ENCODE measurements at places on chromosomes 5 and 9. TPM values are rescaled to one million over a fixed set of nuclear protein-coding genes. Genes with fewer than 3 reads are reported as not detected.

GRCh38 chr5:3102531-3102930 lies 351.1 kb upstream of the IRX2 start:
- DNase-seq = no peak

DNA sequence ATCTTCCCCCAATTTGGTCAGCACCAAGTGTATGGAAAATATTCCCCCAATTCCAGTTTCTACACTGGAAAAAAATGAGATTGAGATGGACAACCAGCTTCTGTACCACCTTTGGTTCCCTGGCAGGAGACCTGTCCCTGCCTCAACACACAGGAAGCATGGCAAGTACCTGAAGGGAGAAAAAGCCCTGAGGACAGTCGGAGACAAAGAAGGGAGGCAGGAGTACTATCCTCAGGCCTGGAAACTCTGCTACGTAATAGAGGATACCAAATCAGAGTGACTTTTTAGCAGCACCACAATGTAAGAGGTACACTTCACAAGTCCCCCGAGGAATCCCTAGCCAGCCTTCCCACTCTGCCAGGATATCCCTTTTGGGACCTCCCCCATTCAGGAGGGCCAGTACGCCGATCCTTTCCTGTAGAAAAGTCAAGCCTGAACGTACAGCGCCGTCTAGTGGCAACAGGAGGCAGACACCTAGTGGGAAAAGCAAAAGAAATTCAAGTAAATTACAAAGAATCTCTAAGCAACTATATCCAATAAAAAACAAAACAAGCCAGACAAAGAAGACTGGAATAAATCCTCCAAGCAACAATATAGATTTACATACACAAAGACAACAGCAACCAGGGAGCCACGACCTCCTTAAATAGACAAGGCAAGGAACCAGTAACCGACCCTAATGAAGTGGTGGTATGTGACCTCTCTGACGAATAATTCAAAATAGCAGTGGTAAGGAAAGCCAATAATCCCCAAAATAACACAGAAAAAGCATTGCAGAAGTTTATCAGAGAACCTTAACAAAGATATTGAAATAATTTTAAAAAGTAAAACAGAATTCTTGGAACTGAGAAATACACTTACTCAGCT lies 63.3 kb upstream of the SLCO6A1 start:
- DNase-seq = peak; percentile 16

GRCh38 chr5:176824604-176825003 lies 14.2 kb downstream of the UNC5A start:
- DNase-seq = no peak

- no peak for DNase-seq
Measured at GRCh38 chr5:61304590-61305381, 27.3 kb upstream of the ZSWIM6 start.

- no peak for DNase-seq
Measured at GRCh38 chr5:56359809-56360685, 126.9 kb upstream of the ANKRD55 start.

- DNase-seq = no peak
Measured at GRCh38 chr5:102762095-102762534, 7.0 kb downstream of the PAM start.

The SNCAIP gene
- total RNA-seq = not detected

GRCh38 chr5:135435467-135436330 lies 11.4 kb downstream of the DCANP1 start:
- no peak for DNase-seq

GRCh38 chr9:71685394-71685793 lies 82.9 kb downstream of the CEMIP2 start:
- no peak for DNase-seq

- no peak for DNase-seq
Measured at GRCh38 chr5:144972317-144972716, 801.6 kb downstream of the KCTD16 start.

The FYB1 gene
- not detected for total RNA-seq

DNA sequence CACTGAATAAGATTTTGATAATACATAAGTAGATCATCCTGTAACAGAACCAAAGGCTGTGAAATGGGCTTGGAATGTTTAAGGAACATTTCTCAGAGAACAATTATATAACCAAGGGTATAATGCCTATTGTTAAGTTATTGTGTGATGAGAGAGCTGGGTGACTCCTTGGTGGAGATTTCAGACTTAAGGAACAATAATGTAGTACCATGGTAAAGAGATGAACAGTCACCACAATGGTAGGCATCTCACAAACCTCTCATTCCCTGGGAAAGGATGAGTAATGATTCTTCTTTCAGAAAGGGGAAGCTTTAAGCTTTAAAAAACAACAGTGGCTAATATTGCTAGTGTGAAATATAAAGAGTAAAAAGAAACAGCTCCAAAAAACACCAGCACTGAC lies 147.4 kb downstream of the TRIM36 start:
- no peak for DNase-seq

The CCDC183 gene
- total RNA-seq = 0.88 TPM

DNA sequence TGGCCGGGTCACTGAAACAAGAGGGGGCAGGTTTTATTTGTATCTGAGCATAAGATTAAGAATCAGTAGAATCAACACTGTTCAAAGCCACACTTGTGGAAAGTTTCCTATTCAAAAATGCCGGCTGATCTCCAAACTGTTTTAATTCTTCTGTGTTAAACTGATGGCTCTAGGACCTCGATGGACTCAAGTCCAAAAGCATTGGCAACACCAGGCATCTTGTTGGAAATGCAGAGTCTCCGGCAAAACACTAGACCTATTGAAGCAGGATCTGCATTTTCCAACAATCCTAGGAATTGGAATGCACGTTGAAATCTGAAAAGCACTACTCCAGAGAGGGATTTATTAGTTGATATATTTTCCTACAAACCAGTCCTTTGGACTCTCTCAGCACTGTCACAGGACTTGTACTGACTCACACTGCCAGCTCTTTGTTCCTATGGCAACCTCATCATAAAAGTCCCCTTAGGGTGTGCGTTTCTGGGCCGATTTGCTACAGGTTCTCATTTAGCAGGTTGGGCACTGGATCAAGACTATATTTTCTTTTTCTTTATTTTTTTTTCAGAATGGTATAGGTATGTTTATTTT lies 48.1 kb upstream of the PCA3 start:
- DNase-seq = no peak

The C9 gene
- total RNA-seq = not detected

DNA sequence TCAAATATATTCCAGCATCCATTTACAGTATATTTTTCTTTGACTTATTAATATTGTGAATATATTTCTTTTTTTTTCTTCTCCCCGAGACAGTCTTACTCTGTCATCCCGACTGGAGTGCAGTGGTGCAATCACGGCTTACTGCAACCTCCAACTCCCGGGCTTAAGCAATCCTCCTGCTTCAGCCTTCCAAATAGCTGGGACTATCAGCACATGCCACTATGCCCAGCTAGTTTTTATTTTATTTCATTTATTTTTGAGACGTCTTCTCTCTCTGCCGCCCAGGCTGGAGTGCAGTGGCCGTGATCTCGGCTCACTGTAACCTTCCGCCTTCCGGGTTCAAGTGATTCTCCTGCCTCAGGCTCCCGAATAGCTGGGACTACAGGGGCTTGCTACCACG lies 7.4 kb upstream of the GLIPR2 start:
- DNase-seq = no peak

The RGP1 gene
- total RNA-seq = 27.1 TPM

The FBXL7 gene
- total RNA-seq = not detected

The TAF1L gene
- not detected for total RNA-seq

GRCh38 chr5:15285901-15286583 lies 213.9 kb upstream of the FBXL7 start:
- DNase-seq = no peak

DNA sequence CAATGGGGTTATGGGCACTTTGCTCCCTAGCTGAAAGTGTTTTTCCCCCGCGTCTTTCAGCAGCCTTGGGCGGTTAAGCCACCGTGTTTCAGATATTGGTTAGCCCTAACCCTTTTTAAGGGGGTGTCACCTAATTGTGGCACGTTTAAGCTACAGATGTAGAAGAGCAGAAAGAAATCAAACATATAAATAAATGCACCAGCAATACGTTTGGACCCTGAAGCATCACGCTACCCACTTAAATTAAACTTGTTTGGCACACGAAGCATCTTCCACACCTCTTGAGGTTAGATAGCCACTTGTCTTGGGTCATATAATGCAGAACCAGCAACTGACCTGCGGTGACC lies 768 bp downstream of the YTHDC2 start:
- DNase-seq = no peak

DNA sequence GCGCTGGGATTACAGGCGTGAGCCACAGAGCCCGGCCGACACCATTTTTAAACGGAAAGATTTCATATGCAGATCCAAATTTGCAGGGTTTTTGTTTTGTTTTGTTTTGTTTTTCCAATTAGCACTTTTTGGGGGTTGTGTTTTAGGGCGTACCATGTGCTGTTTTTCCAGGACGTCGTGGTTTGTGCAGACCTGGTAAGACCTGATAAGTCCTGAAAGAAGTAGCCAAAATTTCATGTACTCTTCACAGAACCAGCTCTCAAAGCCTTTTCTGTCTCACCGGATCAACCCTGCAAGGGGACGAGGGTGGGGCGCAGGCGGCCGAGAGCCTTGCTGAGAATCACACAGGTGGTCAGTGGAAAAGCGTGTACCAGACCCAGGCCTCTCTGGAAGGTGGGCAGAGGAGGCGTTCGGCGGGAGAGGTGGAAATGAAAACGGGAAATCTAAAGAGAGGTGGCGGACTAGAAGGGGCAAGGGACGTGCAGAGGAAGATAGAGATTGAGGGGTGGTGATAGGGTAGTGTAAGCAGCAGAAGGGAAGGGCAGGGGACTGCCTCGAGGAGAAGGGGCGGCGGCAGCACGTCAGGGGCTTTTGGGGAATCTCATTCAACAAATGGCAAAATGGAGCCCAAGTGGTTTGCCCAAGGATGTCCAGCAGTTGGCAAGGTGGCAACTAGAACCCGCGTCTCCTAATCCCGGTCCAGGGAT lies 1.1 kb upstream of the FAF2 start:
- no peak for DNase-seq

The LURAP1L gene
- not detected for total RNA-seq

The CDO1 gene
- total RNA-seq = not detected

DNA sequence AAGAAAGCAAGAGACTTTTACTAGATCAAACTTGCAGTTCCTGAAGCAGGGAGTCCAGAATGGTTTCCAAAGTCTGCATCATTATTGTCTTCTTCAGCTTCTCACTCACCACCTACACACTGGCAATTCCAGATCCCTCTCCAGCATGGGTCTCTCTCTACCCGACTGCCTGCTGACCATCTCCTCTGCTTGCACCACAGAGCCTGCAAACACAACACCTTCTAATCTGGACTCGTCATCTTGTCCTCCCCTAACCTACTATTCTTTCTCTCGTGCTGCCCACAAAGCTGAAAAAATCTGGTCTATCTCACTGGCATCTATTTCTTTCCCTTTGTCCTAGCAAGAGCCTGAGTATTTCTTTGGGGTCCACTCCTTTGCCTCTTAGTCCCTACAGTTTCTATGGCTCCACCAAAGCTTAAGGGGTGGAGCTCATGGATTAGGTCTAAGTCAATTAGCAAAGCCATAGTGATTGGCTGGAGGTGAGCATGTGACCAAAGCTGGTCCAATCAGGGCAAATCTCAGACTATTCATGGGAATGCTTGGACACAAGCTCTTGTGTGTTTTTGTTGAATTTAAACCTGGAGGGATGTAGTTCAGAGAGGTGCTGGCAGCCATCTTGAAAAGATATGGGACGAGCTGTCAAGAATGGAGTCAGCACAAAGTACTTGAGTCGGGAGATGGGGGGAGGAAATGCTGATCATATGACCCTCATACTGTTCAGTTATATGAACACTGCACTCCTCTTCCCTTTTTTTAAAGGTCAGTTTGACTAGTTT lies 63.5 kb downstream of the GALNT12 start:
- DNase-seq = no peak

DNA sequence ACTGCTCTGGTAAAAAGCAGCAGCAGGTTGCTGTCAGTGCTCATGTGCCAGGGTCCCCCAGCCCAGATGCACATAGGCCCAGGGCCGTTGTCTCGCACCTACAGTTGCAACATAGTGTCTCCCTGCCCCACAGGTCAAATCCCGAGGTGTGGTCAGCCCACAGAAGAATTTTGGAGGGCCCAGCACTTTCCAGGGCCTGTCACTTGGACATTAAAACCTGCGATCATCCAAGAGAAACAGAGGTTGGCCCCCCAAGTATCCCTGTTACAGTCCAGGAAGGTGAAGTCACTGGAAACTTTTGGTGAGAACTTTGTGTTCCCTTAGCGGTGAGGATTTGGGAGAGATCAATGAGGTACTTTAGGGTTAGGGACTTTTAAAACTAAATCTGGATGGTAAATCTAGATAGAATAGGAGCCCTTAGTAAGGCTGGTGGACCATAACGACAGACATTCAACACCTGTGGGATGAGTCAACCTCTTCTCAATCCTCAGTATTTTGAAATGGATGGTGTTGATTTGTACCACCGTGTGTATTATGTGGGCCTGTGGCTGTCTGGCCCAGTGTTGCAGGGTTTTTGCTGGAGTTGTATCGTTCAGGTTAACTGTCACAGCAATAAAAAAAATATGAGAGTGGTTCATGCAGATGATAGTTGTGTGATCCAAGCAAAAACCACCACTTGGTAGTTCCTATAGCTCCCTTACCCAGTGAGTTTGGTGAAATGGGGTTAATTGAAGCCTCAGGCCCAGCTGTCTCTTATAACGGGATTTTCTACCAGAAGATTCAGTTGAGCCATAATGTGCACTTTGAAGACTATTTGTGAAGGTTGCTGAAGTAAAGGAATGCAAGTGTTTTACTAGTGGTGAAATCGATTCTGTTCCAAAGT lies 19.2 kb downstream of the OR2S2 start:
- peak; percentile 37 for DNase-seq

The GABRA6 gene
- total RNA-seq = not detected

DNA sequence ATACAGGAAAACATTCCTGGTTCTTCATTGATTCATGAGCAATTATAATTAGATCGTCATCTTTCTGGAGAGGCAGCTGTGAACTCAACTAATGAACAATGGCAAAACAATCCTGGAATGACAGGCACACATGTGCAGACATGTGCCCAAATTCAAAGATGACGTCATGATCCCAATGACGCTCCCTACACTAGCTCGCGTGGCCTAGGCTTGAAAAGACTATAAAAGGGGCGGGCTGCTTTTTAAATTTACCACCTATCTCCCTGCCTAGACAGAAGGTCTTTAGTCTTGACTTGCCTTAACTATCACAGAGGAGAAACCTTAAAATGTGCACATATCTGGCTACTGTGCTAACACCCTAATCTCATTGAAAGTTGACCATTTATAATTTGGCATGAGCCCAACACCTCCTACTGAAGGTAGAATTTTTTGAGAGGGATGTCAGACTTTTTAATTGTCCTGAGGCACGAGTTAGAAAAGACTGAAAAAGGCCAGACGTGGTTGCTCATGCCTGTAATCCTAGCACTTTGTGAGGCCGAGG lies 88.2 kb downstream of the PRRT1B start:
- DNase-seq = no peak

GRCh38 chr5:142316051-142316450 lies 8.8 kb downstream of the SPRY4 start:
- DNase-seq = no peak
